NCI-H524 treated with DMSO at 0.1 percent for 48 hours (cell line): ENCODE measurements at places on chromosomes 4 and X.

DNA sequence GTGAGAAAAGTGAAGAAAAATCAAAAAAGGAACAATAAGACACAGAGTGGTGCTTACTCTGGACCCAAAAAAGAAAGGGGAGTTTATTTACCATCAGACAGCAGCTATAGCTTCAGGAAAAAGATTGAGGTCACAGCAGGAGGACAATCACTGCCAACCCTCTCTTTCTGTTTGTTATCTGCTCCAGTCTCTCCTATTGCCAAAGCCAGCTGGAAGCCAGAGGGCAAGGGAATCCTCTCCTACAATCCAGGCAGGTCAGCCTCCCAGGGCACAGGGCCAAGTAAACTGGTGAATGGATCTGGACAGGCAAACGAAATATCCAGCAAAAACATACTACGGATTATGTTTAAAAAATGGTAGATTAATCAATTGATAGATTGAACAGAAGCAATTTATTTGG is 306.9 kb upstream of the SLIT2 start:
- DNase-seq = no peak

GRCh38 chrX:97374266-97374665 is 490.6 kb downstream of the RPA4 start:
- no peak for DNase-seq

DNA sequence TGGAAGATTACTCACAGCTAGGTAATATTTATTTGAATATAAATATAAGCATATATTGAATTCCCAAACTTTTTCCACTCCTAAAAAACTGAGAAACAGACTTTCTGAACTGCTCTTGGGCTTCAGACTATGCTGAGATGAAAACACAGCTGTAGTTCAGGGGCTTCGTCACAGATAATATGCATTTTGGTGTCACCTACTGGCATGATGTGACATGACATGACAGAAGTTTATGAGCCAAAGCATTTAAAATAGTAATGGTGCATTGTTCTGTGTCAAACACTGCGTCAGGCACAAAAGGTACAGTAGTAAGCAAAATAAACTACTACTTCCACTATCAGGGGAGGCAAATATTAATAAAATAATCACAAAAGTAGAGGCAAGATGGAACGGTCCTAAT is 171.3 kb downstream of the BTC start:
- DNase-seq = peak; percentile 3

- no peak for DNase-seq
These were observed 43.7 kb downstream of the NLGN4X start for GRCh38 chrX:6184900-6185515.

DNA sequence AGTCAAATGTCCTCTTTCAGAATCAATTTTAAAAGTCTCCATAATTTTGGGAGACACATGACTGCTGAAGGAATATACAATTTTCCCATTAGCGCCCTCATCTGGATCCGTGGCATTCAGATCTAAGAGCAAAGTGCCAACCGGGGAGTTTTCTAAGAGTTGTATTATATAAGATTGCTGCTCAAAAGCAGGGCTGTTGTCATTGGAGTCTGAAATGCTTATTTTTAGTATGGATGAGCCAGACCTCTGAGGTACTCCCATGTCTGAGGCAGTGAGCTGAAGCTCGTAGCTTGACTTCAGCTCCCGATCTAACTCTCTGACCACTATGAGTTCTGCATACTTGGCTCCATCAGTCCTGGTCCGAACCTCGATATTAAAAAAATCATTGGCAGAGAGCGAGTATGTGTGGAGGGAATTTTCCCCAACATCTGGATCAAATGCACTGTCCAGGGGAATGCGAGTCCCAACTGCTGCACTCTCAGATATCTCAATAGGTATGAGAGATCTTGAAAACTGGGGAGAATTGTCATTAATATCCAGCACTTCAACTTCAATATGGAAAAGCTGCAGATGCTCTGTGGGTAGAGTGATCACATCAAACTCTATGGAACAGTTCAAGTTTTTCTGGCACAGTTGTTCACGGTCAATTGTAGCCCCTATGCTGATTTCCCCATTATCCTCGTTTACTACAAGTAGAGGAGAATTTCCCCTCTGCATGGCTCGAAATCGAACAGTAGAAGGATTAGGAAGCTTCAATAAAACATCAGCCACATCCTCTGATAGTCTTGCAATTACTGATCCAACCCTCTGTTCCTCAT is 917 bp downstream of the PCDH18 start:
- no peak for DNase-seq

DNA sequence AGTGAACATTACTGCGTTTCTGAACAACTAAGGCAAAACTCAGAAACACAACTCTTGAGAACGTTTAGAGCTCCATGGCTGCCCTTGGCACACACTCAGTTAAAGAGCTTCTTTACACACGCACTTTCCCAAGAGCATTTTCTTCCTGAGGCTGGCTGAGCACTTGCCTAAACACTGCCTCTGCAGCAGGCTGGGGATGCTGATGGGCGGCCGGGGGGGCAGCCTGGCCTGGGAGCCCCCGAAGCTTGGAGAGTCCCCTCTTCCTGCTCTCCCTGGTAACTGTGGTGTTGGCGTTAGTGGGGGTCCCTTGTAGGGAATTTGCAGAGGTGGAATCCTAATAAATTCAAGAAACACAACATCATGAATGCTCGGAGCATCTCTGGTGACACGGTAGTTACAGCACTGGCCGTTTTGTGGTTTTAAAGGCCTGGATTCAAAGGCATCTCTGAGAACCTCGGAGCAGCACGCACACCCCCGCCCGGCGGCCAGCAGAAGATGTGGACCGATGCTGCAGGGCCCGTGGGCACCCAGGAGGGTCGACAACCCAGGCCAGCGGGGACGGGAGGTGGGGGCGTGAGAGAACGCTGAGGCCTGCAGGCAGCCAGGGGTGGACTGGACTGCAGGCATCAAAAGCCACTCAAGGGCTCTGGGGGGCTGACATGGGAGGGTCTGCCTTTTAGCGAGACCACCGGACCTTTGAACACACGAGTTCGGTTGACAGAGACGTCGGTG is 45.4 kb downstream of the FGFRL1 start:
- no peak for DNase-seq

DNA sequence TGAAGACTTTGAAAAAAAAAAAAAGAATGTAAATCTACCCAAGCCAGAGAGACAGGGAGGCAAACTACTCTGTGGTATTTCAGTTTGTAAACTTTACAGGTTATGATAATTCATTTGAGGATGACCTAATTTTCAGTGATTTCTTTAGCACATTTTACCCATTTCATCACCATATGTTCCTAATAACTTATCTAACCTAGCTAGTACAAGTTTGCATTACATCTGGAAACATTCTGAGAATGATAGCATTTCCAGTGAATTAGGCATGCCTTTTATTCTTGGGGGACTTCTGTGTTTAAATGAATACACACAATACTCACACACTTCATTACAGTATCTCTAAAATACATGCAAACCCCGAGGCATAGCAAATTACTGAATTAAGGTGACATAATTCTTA is 1055.5 kb downstream of the PCDH18 start:
- DNase-seq = no peak

GRCh38 chr4:4541661-4542570 is at the start of gene STX18:
TSS of gene STX18 (minus strand) at chr4:4542048. CDS start at chr4:4541964, 84 bp downstream.
- DNase-seq = peak; percentile 37

GRCh38 chr4:162838671-162839070 is 328.0 kb downstream of the NAF1 start:
- no peak for DNase-seq

DNA sequence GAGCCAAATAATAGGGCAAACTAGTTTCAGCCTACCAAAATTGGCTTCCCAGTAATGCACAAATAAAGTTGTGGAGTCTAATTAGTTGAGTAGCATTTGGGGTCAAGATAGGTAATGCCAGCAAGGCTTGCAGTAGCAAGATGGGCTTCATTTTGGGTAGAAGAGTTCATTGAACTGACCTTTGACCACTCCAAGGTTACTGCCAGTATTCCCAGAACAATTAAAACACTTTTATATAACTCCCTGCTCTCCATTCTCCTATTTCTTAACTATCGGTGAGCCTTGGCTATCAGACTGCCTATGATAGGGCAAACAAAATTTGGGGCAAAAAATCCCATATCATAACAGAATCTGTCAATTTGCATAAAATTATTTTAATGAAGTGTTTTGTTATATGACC is 7.1 kb downstream of the DNAAF6 start:
- DNase-seq = no peak

DNA sequence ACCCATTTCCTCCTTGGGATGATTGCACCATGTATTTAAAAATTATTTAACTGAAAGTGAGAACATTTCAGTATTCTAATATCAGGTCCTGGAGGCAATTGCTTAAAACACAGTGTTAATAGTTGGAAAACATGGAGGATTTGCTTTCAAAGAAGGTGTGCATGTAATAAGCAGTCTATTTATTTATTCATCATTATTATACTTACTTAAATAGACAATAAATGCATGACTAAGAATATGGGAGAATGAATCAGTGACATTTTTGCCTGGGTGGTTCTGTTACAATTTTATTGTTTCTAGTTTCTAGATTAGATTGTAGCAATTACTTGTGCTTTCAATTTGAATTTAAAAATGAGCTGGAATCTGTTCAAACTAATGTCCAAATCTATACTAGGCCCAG is 145.5 kb downstream of the AREG start:
- no peak for DNase-seq
